ENCODE measurements at places on chromosomes 7 and 10.

- DNase-seq: no peak
Observed at GRCh38 chr7:133980804-133981203, 146.3 kb upstream of the LRGUK start.

- no peak for DNase-seq
Observed at GRCh38 chr7:30836991-30837390, 65.8 kb downstream of the MINDY4 start.

DNA sequence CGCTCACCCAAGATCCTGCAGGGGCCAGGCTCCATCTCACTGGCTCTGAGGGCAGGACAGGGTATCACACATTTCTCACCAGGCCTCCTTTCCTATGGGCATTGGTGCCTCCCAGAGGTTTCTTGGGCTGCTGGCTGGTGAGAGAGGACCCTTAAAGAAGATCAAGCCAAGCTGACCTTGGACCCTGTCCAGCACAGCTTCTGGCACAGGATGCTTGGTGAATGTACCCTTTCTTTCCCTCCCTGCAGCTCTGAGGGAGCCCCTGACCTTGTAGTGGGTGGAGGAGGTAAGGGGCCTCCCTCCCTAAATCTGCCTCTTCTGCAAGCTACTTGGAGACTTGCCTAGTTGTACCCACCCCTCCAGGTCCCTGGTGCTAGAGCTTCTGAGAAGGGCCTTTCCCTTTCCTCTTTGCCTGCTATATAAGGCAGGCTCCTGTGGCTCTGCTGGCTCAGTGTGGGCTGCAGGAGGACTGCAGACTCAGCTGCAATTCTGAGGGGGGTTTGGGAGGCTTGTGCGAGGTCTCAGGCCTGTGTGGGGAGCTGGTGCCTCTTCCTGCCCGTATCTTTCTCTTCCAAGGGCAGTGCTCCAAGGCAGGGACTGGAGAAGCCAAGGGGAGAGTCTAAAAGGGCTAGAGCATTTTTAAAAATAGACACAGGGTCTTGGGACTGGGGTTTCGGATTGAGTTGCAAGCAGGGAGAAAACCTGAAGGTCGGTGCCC, 11.7 kb upstream of the TRIM8 start:
- DNase-seq: no peak

GRCh38 chr10:106765928-106766327, 398.6 kb downstream of the SORCS1 start:
- DNase-seq: no peak

DNA sequence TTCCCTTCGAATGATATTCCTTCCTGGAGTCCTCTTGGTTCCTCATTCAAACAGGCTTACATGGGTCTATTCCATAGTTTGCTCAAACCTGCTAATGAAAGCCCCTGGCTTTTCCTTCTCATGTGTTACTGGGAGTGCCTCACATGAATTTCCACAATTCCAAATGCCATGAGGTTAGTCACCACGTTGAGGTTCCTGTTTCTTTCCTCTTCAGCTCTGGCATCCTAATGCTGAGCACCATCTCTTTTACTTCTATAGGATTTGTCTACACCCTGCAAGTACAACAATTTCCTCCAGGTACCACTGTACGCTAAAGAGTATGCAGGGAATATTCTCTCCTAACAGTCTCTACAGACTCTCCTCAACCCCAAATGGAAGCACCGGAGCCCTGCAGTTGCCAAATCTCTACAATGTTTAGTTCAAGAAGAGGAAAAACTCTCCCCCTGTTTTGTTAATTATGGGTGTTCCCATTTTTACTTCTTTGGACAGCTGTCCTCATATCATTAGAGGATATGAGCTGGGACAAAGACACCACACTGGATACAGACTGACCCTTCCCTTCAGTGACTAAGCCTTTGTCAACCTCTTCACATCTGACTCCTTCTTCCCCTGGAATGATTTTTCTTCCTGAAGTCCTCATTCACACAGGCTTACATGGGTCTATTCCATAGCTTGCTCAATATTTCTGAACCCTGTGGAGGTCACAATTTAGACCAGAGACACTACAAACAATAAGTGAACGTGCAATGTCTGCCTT, 145.8 kb upstream of the BET1 start:
- no peak for DNase-seq

GRCh38 chr10:111246136-111246535, 169.3 kb downstream of the ADRA2A start:
- no peak for DNase-seq

- DNase-seq: peak; percentile 24
Observed at GRCh38 chr10:69749178-69750010, 52.3 kb upstream of the COL13A1 start.

DNA sequence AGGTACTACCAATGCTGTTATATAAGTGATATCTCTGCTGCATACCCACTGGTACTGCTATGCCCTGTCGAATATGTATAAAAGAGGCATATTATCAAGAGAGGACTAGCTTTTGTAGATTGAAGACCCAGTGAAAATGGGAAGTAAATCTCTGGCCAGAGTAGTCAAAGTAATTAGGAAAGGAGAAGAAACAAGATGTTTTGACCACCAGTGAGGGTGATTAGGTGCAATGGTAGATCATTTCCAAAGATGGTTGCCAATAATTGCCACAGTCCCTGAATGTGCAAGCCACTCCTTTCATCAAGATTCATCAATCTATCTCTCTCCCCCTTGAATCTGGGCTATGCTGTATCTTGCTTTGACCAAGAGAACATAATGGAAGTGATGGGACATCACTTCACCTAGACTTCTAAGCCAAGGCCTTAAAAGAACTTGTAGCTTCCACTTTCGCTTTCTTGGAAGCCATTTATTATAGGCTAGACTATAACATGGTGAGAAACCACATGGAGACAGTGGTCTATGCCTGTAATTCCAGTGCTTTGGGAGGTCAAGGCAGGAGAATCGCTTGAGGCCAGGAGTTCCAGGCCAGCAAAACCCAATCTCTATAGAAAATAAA, 52.6 kb upstream of the ST8SIA6 start:
- no peak for DNase-seq

GRCh38 chr7:147033641-147034040, 917.0 kb downstream of the CNTNAP2 start:
- DNase-seq: no peak

GRCh38 chr10:44935201-44935965, 24.2 kb upstream of the RASSF4 start:
- DNase-seq: peak; percentile 72

DNA sequence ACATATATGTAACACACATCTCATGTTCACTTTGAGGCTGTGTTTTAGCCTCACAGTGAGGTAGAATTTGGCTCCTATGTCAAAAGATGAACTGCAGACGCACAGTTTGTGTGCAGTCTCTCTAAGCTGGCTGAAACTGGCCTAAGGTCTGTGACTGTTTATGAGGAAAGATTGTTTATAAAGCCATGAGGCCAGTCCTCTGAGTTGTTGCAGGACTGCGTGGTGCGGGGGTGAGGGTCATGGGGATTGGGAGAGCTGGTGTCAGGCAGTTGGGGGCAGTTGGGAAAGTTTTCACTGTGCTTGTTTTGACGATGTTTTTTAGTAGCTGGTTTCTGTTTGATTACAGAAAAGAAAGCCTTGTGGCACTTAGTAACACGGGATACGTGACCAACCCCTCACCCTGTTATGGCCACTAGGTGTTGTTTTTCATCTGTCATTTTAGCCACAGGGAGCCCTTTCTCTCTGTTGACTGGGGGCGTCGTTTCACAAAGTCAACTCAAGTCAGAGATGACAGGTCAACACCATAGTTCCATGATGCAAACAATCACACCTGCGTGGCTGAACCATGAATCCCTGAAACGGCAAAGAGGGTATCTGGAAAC, 310.9 kb downstream of the CCDC3 start:
- no peak for DNase-seq

DNA sequence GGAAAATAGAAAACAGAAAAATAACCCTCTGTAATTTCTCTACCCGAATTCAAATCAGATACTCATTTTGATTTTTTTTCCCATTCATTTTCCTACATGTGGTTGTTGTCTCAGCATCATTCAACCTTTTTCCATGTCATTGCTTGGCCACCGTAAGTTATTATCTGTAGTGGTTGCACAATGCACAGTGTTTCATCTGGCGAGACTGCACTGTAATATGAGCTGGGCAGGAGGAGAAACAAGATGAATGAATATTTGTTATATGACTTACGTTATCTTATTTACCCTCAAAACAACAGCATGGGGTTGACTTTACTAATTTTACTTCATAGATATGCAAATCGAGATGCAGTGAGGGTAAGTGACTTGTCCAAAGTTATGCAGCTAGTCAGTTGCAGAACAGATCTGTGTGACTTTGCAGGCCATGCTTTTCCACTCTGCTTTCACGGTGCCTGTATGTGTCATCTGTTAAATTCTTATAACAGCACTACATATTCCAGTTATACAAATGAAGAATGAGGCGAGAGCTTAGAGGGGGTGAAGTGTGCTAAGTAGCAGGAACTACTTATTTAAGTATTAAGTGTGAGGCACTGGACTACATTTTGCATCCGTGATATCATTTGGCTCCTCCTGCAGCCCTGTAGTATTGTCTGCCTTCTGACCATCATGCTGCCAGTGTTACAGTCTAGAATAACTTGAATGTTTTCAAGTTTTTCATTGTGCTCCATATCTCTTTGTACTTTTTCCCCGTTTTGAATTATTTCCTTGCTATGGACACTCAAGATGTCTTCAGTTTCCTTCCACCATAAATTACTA, 56.7 kb downstream of the ZMYND11 start:
- peak; percentile 78 for DNase-seq
